ENCODE measurements at places on chromosomes 12 and 14. TPM values are rescaled to one million over a fixed set of nuclear protein-coding genes. Genes with fewer than 3 reads are reported as not detected.

DCN gene
- total RNA-seq, result 16.2 TPM

DNA sequence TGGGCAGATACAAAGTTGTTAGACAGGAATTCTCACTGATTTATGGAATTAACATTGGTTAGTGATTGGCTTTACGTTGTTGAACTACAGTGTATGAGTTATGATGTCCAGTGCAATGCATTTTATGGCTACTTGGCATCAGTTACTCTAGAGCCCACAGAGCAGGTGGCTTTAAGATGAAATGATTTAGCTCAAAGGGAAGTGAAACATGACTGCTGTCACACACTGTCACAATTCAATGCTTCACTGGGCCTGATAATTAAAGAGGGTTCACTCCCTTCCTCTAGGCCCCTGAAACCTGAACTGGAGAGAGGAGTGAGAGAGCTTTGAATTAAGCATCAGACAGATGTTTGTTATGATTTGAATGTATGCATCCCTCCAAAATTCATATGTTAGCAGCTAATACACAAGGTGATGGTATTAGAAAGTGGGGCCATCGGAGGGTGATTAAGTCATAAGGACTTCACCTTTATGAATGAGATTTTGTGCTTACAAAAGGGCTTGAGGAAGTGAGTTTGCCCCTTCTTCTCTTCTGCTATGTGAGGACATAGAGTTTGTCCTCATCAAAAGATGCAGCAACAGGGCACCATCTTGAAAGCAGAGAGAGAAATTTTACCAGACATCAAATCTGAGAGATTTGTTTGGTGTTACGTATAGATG lies 175.8 kb upstream of the GRIN2B start:
- no peak for DNase-seq

GRCh38 chr12:25730489-25731349 lies 177.6 kb upstream of the LMNTD1 start:
- DNase-seq, result no peak

PLEK2 gene
- 13.8 TPM for total RNA-seq

- no peak for DNase-seq
These were observed 36.9 kb downstream of the BCL11B start for GRCh38 chr14:99234961-99235571.

- DNase-seq, result no peak
These were observed 12.1 kb downstream of the C14orf180 start for GRCh38 chr14:104591506-104592291.

VIPAS39 gene
- total RNA-seq, result 29.1 TPM

DNA sequence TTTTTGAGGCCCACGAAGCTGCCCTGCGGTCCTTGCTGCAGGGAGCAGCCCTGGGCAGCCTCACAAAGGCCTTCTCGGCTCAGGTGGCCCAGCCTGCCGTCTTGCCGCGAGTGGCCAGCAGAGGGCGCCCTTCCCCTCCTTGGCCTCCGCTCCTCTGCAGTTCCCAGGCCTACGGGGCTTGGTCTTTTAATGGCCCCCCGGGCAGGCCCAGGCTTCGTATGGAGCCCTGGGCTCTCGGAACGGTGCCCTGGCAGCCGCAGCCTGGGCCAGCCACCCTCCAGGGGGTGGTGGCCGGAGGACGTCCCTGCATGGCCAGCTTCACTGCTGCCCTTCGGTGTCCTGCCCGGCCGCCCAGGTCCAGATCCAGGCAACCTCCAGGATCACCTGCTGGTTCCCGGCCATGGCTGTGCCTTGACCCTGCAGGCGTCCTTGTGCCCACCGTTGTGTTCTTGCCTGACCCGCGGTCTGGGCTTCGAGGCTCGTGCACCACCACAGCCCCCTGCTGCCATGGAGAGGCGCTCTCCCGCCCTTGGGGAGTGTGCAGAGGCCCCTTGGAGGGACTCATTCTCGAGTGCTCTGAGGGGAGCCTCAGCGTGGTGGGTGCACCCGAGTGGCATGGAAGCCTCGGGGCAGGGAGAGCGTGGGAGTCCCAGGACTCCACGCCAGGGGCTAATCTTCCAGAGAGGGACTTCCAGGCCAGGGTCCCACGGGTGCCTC lies 9.4 kb downstream of the ASPG start:
- no peak for DNase-seq

- DNase-seq, result no peak
These were observed 21.9 kb upstream of the SLC15A5 start for GRCh38 chr12:16299403-16299802.

- DNase-seq, result no peak
These were observed 38.8 kb downstream of the CCNK start for GRCh38 chr14:99519931-99520421.

STON2 gene
- 3.4 TPM for total RNA-seq

C12orf75 gene
- 81.8 TPM for total RNA-seq

- DNase-seq, result no peak
These were observed 24.2 kb downstream of the TRHDE start for GRCh38 chr12:72296389-72296788.

All from glomerular endothelial cell (primary cell).